ENCODE measurements at places on chromosomes 4 and X.

- no peak for DNase-seq
These were observed 466 bp downstream of the DLG3 start for GRCh38 chrX:70444946-70445656.

- DNase-seq: no peak
These were observed 29.3 kb downstream of the ZNF827 start for GRCh38 chr4:145909281-145909715.

DNA sequence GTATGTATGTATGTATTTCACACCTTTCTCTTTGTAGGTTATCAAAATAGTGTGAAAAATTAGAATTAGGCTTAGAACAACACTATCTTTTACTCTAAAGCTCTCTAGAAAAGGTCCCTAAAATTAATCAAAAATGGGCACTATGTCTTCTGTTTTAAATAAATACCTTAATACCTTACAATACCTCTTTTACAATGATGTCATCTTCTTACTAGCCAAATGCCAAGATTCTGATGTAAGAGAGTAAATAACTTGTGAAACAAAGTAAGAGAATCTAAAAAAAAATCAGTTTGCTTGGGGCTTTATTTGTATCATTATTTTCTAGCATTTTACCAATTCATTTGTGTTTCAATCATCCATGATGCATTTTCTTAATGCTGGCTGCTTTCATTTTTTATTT is 402.2 kb upstream of the MAGEB2 start:
- no peak for DNase-seq

DNA sequence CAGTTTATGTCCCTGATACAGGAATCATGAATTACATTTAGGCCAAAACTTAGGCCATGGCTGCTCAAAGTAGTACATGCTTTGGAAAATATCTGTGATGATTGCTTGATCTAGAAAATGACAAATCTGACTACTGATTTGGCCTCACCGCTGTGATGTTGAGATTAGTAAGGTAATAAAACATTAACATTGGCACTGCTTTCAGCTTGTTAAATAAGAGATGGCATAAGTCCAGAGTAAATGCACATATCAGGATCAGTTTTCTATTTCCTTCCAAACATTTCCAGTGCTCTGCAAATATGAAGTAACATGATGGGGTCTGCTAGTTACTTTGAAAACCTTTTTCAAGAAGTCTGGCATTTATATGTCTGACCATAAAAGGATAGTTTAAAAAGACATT is 687.3 kb upstream of the ACTRT1 start:
- DNase-seq: no peak

DNA sequence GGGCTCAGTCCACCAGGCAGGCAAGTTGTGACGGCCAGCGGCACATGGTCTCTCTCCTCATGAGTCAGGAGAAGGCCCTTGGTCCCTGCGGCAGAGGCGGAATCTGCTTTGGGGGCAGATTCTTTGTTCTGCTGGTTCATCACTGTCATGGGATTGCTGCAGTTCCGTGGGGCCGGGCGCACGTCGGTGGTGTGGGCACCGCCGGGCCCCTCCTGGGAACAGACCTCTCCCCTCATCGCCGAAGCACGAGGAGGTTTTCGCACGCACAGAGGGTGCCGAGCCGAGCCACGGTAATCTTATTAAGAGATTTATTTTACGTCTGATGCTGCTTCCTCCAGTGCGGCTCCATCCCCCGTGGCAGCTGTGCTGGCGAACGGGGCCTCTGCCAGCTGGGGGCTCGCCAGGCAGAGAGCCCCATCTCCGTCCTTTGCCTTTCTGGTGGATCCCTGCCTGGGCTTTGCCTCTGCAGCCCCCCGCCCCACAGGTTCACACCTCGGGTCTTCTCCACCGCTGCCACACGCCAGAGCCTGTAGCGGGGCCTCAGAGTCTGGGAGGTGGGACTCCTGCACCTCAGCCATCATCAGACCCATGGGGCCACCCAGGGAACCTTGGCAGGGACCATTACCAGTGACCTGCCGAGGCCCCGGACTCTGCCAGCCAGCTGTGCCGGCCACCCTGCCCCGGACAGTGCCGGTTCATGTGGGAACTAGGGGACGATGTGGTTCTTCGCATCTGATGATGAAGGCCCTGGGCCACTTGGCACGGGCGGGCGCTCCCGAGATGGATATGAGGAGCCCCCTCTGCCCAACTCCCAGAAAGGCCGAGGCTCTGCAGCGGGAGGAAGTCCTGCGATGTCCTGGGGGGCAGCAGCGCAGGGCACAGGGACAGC is 86.7 kb upstream of the NKX1-1 start:
- DNase-seq: no peak

DNA sequence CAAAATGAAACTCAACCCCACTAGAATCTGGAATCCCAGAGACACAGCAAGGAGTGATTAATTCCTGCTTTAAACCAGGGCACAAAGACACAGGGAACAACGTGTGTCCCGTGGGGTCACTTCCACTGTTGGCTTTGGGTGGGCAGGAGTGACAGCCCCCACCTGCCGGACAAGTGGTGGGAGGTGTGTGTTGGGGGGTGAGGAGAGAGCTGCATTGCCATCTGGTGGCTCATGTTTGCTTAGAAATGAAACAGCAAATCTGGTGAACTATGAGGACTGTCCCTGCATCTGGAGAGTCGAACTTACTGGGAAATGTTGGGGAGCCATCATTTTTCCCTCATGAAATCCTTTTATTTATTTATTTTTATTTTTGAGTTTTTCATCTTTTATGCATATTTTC is 75.9 kb upstream of the AFAP1 start:
- peak; percentile 16 for DNase-seq

- DNase-seq: peak; percentile 39
These were observed 69.1 kb upstream of the WDR1 start for GRCh38 chr4:10185518-10186227.
